Caki2 (cell line): ENCODE measurements at places on chromosomes 11 and 22. TPM values are rescaled to one million over a fixed set of nuclear protein-coding genes. Genes with fewer than 3 reads are reported as not detected.

DNA sequence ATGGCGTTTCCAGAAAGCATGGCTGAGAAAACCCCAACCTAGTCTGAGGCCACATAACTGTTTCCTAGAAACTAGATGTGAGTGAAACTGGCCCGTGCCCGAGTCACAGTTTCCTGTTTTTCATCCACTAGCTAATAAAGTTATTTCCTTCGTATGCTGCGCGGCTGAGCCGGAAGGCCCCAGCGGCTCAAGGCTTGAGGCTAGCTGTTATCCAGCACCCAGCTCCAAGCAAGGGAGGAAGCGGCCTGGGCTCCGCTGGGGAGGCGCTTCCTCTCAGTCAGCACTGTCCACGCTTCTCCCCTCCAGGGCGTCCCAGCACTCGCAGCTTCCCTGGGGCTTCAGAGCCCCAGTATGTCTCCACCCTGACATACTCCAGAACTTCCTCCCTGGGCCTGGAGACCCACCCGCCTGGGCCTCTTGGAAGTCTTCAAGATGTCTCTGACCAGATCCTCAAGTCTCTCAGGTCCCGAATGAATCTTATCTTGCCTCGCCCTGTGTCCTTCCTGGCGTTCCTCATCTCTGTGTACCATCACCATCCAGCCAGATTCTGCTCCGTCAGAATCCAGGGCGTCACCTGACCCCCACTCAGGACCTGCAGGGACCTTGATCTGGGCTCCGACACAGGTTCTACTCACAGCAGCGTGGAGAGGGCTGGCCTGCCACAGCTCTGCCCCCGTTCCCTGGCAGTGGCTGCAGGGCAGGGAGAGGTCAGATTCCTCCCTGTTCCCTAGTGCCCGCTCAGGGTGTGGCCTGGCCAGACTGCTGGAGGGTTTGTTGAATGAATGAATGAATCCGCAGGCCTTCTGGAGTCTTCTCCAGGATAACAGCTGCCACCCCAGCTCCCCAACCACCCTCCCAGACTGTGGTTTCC lies 81.9 kb downstream of the LRRC32 start:
- DNase-seq, result no peak

DNA sequence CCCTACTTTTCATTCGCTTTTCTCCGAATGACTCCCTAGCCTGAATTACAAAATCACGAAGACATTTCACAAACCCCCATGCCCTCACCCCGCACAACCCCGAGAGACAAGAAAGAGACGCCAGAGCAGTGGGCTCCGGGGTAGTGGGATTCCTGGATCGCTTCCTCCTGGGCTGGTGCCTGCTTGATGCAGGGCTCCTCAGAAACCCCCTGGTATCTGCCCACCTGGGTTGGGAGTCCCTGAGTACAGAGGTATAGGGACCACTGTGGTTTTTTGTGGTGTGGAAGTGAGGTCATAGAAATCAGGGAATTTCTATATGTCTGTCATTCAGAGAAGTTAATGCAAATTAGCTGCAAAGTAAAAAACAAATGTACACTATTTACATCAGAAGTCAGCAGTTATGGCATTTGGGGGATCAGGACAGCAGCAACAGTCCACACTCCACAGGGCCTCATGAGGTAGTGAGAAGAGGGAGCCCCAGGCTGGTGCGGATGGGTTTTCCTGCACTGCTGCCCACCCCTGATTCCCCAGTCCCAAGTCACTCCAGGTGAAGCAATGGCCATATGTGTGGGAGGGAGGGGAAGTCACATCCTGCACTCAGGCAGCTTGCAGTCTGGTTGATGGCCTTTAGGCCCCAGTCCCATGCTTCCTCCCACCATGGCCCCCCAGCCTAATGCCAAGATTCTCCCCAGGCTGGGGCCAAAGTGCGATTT lies 39.6 kb downstream of the BUD13 start:
- no peak for DNase-seq

Gene GTSE1
- 27.6 and 29.8 TPM in 2 replicates for total RNA-seq

DNA sequence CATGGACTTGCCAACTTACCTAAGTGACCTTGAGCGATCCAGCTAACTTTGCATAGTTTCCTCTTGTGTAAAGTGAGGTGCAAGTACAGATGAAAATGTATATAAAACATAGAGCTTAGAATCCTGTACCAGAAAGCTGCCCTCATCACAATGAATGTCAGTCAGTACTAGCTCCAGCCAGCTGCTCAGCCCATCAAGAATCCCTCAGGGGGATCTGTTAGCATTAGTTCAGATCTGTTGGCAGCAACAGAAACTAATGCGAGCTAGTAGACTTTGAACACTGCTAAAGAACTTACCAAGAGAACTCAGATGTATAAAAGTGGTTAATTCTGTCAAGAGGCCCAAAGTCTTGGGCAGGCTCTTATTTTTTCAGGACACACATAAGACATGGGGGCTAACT lies 6.3 kb upstream of the C11orf91 start:
- DNase-seq, result no peak

Gene HEPHL1
- total RNA-seq, result not detected in 2 replicates

- DNase-seq, result no peak
These were observed 279.4 kb downstream of the FAT3 start for GRCh38 chr11:92504004-92504403.

Gene ASRGL1
- total RNA-seq, result 20.3 and 27.7 TPM in 2 replicates

- DNase-seq, result no peak
These were observed 27.1 kb downstream of the OR10A6 start for GRCh38 chr11:7903940-7904339.

GRCh38 chr11:28110821-28111200 lies 2.6 kb downstream of the METTL15 start:
- peak; percentile 30 for DNase-seq

DNA sequence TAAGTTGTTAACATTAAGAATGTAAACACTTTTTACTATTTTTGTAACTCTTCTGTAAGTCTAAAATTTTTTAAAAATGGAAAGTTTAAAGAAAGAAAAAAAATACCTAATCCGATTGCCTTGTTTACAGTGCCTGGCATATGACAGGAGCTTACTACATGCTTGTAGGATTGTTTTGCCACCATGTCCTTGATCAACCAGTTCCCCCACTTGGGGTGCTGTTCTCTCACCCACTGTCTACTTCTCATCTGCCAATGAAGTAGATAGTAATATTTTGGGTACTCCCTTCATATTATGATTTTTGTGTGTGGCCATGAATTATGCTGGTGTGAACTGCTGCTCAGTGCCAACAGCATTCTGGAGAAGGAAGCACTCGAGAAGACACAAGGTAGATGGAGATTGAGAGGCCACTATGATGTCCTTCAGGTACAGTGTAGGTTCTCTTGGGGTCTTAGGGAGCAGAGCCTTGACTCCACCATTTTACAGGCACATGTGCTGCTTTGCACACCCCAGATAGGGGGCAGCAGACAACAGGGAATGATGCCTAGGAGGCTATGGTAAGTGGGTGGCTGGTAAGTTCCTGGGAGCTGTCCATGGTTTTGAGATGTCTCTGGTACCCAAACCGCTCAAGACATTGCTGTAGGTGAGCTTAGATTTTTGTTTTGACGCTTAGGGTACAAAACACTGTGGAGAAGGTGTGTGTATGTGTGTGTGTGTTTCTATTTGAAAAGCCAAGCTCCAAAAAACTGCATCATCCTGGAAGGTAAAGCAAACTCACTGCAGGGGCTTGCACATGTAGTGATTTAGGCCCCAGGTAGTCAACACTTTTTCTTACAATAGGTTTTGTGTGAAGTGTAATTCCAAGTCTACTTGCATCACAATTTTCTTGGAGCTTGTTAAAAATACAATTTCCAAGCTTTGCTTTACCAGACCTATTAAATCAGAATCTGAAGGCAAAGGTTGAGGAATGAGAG lies 494.5 kb upstream of the LARGE1 start:
- DNase-seq, result peak; percentile 63

DNA sequence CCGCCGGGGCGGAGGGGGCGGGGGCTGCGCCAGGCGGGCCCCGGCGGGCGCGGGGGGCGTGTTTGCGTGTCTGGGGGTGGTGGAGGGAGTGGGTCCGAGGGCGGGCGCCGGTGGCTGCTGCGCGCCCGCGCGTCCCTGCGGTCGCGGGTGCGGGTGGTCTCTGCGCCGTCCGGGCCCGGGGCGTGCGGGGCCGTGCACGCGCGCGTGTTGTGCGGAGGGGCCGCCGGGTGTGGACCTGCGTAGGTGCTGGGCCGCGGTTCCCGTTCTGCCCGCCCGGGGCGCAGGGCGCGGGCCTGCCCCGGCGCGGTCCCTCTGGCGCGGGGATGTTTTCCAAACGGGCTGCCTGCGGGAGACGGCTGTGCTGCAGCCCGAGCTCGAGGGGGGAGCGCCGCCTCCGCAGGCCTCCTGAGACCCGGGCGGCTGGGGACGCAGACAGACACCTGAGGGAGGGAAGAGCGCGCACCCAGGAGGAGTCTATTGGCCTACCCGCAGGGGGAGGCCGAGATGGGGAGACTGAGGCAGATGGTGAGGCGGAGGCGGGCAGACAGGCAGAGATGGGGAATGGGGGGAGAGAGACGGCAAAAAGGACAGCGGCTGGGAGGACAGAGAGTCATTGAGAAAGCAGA lies 442 bp downstream of the PELI3 start:
- peak; percentile 23 for DNase-seq

GRCh38 chr22:42793848-42794405 lies 63.1 kb downstream of the ARFGAP3 start:
- no peak for DNase-seq

Gene CNTF
- total RNA-seq, result 0.44 TPM in 1 of 2 replicates, not detected in the other

DNA sequence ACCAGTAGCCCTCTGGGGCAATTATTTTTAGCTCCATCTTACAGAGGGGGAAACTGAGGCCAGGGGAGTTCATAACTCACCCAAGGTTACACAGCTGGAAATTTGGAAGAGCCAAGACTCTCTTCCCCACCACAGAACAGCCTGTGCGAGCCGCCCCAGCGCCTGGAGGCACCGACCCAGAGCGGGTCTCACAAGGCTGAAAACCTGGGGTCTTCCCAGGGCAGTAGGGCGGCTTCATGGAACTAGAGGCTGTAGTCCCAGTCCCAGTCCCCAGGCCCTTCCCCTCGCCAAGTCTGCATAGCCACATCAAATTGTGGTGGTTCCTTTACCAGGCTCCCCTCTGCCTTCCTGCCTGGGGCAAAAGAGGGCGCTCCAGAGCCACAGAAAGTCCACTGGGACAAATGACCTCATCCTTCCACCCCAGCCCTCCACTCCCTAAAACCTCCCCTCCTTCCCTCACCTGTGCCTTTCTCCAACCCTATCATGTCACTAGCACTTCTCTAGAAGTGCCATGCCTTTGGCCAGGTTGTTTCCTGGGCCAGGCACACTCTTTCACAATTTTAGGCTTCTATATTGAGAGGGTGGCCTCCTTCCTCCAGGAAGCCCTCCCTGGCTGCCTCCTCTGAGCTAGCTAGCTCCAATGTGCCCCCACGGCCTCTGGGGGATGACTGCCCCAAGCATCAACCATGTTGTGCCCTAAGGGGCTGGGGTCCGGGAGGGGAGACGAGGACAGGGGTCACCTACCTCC lies 15.2 kb upstream of the CDC42EP1 start:
- DNase-seq, result no peak

Gene WNT11
- total RNA-seq, result 3.7 and 4.9 TPM in 2 replicates

DNA sequence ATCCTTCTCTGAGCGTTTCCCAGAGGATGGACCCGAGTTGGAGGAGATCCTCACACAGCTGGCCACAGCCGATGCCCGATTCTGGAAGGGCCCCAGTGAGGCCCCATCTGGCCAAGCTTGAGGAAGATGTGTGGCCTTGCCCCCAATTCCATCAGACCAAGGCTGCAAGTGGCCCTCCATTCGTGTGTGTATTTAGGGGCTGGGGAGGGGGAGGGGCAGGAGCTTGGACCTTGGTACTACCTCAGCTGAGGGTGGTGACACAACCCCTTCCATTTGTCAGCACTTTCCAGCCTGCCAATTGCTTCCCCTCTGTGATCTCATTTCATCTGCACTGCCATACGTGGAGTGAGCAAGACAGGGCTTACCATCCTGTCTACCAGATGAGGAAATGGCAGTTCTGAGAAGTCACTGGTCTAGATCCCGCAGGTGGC lies 1.3 kb upstream of the BBS1 start:
- no peak for DNase-seq

Gene PCF11
- total RNA-seq, result 6.9 and 9.8 TPM in 2 replicates

DNA sequence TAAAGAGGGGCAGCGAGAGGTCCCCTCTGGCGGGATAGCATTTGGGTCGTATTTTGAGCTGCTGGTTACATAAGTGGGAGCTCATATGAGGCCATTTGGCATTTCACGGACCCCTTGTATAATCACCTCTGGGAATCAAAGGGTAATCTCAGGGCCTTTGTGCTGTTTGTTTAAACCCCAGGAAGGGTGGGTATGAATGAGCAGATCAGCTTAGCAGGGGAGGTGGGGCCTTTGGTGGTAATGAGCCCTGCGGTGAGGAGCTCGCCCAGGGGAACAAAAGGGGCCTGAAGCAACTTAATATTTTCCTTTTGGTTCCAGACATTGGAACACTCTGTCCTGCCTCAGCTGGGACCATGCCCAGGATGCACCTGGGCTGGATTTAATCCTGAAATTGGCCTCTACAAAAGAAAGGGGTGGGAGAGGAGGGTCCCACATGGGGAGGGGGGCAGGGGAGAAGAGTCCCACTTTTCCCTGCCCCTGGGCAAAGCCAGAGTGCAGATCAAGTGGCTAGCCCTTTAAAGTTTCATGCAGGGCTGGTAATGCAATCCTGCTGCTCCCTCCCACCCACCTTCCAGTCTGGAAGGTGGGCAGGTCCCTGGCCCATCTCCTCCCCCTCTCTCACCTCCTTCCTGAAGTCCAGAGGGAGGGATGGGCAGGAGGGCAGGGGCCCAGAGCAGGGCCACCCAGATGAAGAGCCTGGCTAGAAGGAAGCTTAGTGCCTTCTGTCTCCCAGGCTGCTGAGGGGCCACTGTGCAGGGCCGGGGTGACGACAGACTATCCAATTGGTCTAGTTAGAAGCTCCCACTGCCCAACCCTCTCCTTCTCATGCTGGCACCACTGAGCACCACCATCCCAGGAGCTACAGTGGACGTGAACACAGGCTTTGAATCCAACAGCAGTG lies 10.5 kb downstream of the TSKU start:
- no peak for DNase-seq

DNA sequence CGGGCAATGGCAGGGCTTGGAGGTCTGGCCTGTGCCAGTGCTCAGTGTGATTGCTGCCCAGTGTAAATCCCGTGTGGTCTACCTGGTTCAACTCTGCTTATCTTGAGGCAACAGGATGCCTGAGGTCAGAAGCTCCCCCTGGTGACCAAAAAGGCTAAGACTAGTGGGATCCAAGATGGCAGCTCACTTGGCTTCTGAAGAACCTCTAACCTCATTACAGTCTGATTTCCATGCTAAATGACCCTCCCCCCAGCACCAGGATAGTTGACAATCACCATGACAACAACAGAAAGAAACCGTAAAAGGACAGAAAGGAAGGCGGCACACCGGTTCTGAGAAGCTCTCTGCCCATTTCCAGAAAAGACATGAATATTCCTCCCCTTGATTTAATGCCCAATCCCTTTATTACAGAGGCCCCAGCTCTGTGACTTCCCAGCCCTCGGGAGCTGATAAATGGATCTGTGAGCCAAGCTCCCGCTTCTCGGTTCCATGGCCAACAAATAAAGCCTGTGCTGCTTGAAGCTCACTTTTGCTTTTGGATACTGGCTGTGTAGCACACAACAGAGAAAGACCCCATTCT lies 398.4 kb downstream of the CTTN start:
- DNase-seq, result no peak

DNA sequence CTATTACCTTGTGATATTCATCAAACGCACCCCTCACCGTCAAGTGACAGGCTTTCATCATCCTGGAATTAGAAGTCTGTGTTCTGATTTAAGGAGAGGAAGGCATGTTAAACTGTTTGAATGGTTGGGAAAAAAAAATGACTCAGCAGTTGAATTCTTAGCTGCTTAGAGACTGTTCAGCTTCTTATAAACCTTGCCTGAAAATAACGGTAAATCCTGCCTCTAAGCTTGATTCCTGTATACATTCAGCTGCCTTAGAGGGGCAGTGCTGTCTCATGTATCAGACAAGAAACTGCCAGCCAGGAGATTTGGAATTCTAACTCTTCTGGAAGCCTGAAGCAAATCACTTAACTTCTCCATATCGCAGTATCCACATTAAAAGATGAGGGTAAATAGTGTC lies 437.4 kb downstream of the JRKL start:
- DNase-seq, result no peak

Gene MFNG
- total RNA-seq, result 0.46 and 0.54 TPM in 2 replicates
